ENCODE measurements at places on chromosomes 6 and 20. TPM values are rescaled to one million over a fixed set of nuclear protein-coding genes. Genes with fewer than 3 reads are reported as not detected.

DNA sequence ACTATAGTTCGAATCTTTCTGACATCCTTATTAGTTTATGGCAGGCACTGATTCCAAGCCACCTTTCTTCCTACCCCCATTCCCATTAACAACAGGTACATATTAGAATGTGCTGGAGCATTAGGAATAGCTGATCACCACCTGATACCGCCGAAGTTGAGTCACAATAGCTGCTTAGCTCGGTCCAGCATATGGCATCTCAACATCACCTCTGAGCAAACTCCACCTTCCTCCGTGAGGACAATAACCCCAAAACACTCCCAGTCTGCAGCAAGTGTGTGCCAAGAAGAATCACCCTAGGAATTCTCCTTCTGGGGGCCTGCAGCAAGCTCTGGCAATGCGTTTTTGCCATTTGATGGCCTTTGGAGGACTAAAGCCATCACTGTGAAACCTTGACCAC lies 8.7 kb downstream of the PMEPA1 start:
- DNase-seq = no peak

DNA sequence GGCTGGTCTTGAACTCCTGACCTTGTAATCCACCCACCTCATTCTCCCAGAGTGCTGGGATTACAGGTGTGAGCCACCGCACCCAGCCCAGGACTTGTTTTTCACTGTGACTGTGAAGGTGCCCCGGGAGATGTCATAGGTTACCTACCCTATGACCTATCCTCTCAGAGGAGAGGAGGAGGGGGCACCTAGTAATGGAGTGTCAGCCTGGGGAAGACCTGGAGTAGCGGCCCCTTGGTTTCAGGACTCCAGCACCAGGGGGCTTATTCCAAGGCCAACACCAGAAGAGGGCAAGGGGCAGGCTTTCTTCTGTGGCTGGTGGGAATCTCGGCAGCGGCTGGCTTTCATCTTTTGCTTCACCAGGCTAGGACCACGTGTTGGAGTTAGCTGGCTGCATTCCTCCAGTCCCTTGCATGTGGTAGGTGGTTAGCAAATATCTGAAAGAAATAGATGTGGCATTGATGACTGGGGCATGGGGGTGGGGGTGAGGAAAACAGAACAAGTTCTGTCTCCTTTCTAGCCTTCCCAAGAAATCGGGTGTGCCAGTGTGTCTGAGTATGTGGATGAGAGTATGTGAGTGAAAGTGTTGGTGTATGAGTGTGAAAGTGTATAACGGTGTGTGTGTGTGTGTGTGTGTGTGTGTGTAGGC lies 7.9 kb upstream of the ITPR3 start:
- DNase-seq = no peak

- DNase-seq = no peak
These were observed 267.4 kb downstream of the CDH4 start for GRCh38 chr20:61519488-61519887.

- peak; percentile 68 for DNase-seq
These were observed 315.1 kb upstream of the PRND start for GRCh38 chr20:4406627-4407026.

- no peak for DNase-seq
These were observed 13.6 kb upstream of the GRIK2 start for GRCh38 chr6:101379926-101380325.

DNA sequence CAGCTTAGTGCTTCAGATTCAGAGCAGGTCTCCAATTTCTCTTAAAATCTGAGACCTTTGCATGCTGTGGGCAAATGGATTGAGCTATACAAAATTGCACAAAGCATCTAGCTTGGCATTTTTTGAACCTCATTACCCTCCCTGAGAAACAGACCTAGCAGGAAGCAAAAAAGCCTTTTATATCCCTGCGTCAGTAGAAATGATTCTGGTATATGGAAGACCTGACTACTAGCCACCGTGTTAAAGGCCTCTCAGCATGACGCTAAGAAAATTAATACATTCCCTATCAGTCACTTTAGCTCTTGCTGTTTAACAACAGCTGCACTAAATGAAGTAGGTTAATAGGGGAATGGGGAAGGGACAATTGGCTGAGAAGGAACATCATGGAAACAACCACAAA lies 110.7 kb upstream of the SMLR1 start:
- DNase-seq = no peak

REPS1 gene
- 25.4 TPM for total RNA-seq

- DNase-seq = no peak
These were observed 519.4 kb upstream of the ZNF337 start for GRCh38 chr20:26216025-26216424.

All from dermis blood vessel endothelial cell (primary cell).